DMS 273 treated with DMSO at 0.1 percent for 48 hours (cell line): ENCODE measurements at places on chromosomes 11 and 22.

GRCh38 chr11:76794371-76795289 is 11.5 kb downstream of the TSKU start:
- DNase-seq, result no peak

DNA sequence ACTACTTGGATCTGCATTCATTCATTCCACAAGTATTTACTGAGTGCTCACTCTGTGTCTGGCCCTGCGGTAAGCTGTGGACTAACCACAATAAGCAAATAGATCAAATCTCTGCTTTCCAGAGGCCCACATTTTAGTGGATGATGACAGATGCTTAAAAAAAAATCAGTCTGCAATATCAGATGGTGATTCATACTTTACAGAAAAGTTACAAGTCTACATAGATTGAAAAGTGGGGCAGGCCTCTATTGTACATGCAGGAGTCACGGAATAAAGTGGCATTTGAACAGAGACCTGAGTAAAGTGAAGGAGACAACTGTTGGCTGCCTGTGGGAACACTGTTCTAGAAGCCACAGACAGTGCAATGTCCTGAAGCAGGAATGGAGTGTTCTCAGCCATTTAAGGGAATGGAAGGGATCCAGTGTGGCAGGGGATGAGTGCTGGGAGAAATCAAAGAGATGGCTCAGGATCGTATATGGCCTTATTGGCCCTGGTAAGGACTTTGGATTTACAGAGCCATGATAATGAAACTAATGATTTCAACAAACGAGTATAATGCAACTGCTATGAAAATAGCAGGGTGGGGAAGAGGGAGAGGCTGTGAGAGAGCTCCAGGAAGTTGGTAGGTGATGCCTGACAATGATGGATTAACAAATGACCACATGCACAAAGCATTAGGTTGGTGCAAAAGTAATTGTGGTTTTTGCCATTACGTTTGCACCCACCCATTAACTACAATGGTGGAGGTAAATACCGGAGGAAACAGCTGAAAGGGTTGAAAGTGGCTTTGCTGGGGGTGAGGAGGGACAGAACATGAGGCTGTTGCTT is 31.1 kb downstream of the TMEM45B start:
- DNase-seq, result no peak

- DNase-seq, result no peak
Observed at GRCh38 chr11:3104051-3104714, 47.0 kb upstream of the CARS1 start.

DNA sequence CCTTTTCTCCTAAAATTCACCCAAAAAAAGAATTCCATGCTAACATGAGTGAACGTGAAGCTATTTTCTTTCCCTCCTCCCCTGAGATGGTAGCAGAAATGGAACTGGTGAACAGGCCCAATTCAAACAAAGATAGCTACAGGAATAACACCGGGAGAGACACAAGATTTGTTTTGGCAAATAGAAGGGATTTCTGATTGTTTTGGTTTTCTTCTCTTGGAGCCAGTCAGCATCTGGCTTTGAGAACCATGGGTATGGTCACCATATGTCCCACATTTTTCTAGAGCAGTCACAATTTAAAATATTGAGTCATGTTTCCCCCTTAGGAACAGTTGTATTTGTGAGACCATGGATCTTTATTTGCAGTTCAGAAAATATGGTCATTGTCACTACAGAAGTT is 214.1 kb downstream of the FAM76B start:
- peak; percentile 29 for DNase-seq

DNA sequence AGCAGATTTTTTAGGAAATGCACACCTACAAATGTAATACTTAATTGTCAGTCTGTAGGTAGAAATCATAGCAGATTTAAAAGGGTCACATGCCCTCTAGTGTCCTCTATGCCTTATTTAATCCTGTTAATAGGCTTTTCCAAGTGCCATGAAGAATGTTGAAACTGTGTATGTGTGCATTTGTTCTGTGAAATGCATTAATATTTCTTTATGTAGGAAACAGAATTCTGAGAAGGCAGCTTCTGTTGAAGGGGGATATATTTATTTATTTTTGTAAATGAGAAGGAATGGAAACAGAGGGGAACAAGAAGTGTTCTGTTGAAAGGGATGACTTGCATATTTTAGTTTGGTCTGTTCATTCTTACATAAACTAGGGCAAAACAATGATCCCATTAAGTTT is 51.0 kb downstream of the SVIP start:
- no peak for DNase-seq

DNA sequence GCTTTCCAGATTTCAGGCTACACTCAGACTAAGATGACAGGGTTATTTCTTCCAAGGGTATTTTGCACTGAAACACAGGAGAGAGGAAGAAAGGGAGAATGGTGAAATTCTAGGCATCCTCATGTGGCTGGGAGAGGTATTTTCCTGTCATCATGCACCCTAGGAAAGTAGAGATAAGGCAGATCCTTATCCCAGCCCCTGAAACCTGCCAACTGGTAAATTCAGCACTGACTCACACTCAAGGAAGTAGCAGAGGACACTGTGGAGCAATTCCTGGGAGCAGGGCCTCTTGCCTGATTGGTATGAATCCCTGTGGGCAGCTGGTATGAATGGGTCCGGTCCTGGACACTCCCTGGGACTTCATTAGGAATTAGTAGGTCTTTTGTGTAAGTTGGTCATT is 37.6 kb upstream of the SLC5A1 start:
- no peak for DNase-seq

DNA sequence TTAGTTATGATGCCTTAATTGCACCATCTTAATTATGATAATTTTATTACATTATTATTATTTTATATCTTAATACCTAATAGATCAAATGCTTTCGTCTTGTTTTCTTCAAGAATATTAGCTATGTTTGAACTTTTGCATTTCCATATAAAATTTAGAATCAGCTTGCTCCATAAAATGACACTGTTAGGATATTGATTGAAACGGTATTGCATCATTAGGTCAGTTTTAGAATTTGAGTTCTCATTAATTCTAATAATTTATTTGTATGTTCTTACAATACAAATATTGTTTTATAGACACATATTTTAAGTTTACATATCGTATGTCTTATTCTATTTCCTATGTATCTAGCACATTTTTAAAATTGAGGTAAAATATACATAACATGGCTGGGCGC is 6.7 kb downstream of the CFAP68 start:
- DNase-seq, result no peak

GRCh38 chr11:128291835-128292234 is 295.5 kb downstream of the ETS1 start:
- no peak for DNase-seq

GRCh38 chr11:73662445-73663157 is 16.2 kb downstream of the PLEKHB1 start:
- no peak for DNase-seq

DNA sequence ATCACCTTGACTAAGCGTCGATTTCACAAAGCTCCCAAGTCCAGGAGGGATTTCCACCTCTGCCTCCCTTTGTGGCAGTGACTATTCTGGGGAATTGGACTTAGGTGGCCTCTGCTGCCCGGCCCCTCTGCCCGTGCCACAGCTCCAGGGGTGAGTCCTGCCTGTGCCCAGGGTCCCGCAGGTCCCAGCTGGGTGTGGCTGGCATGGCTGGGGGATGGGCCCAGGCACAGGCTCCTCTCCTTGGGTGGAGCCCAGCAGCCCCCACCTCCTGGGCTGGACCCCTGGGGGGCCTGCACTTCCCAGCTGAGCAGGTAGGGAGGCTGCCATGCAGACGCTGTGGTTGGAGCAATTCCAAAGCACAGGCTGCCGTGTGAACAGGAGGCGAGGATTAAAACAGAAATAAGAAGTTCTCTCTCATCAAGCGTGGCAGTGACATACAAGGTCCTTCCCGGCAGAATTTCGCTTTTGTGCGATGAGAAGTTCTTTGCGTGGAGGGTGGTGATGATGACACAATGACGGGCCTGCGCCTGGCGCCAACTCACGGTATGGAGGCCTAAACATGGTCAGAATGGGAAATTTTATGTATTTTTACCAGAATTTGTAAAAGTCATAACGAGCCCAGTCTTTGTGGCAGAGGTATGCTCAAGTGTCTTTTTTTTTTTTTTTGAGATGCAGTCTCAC is 107.3 kb downstream of the BRD1 start:
- DNase-seq, result no peak

- DNase-seq, result no peak
Observed at GRCh38 chr22:29992341-29993275, 87.7 kb upstream of the HORMAD2 start.

DNA sequence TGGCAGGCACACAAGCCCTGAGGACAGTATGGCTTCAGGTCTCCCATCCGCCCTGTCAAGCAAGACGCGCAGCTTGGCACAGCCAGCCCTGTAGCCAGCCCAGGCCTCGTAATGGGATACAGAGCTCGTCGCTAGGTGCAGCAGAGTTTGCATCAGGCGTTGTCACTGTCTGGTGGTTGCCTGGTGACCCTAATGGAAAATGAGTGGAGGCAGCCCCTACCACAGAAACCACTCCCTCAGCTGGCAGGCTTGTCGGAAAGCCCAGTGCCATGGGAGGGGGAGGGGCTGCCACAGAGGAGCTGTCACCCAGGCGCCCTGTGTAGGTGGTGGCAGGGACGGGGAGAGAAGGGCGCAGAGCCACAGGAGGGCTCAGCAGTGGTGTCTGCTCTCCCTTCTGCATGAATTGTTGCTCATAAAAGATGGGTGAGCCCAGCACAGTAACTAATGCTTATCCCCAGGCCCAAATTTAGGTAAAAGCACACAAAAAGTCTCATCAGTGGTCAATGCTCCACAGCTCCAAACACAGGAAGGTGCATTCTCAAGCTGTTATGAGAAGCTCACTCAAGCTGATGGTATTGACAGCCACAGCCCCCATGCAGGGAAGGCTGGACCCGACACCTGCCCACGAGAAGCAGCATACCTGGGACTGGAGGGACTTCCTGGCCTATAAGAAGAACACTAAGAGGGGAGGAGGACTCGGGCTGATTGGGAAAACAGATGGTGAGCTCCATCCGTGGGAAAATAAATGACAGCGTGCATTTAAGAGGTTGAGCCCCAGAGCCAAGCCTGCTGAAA is 164.6 kb downstream of the ETS1 start:
- DNase-seq, result no peak

DNA sequence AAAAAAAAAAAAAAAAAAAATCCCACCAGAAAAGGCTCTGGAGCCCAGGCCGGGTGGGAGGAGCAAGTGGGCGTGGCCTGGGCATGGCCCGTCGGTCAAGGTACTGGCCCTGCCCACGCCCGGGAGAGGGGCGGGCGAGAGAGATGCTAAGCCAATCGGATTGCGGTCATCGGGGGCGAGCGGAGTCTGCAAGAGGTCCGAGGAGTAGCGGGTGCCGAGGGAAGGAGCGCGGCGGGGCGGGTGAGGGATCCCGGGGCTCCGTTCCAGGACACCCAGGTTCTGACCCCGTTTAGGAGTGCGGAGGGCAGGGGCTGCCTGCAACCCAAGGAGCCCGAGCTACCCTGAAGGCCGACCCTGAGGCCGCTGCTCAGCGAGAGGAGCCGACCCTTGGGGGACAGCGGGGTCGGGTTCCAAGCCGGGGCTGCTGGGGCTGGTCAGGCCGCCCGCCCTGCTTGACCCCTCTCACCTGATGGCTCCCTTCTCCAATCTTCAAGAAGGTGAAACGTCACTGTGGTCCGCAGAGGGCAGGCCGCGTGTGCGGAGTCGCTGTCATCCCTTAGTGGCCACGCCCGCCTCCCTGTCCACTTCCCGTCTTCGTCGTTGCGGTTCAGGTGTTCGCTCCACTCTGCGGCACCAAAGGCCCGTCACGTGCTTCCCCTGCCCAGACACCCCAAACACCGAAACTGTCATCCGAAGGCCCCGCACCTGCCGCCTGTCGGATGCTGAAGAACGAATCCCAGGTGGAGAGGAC is 11.1 kb upstream of the TAB1 start:
- DNase-seq, result peak; percentile 37

DNA sequence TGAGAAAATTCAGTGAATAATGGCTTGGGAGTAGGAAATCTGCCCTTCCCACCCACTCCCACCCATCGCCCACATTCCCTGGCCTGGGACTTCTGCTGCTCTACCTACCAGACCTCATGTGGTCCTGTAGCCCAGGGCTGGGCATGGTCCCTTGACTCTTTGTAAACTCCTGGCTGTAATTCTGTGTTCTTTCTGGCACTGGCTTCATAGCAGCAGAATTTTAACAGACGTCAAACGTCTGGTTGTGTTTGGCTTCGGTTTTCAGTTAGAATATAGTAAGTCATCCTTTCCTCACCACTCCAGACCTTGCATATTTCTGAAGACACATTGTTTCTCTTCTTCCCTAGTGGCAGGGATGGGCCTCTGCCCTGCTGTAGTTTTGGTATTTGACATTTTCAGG is 210.6 kb downstream of the CSNK2A3 start:
- DNase-seq, result no peak

- DNase-seq, result no peak
Observed at GRCh38 chr11:2272946-2273280, 2.5 kb upstream of the ASCL2 start.

DNA sequence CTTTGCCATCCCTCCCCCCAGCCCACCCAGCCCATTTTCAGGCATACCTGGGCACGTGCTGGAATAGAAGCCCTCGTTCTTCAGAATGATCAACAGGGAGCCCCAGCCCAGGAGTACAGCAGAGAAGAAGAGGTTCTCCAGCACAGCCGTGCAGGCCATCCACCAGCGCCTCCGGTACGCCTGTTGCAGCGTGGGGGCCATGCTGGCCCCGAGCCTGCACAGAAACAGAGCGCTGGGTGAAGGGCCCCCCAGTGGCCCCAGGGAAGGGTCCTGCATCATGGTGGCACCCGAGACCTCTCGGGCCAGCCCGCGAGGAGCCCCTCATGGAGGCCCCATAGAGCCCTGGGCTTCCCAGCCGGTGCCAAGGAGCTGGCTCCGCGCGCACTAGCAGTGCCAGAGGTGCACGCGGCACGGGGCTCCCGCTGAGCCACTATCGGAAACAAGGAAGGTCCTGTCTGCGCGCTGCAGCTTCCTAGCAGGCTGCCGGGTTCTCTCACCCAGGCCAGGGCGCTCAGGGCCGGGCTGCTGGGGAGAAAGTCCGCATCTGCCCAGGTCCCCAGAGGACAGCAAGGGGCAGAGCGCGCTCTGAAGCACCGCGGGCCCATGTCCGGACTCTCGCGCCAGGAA is 1.5 kb downstream of the SLC43A1 start:
- DNase-seq, result no peak

DNA sequence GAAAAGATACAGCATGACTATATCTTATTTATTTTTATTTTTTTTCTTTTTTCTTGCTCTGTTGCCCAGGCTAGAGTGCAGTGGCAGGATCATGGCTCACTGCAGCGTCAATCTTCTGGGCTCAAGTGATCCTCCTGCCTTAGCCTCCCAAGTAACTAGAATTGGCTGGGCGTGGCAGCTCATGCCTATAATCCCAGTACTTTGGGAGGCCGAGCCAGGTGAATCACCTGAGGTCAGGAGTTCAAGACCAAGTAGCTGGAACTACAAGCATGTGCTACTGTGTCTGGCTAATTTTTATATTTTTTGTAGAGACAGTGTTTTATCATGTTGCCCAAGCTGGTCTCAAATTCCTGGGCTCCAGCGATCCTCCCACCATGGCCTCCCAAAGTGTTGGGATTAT is 28.3 kb upstream of the CCDC134 start:
- no peak for DNase-seq

DNA sequence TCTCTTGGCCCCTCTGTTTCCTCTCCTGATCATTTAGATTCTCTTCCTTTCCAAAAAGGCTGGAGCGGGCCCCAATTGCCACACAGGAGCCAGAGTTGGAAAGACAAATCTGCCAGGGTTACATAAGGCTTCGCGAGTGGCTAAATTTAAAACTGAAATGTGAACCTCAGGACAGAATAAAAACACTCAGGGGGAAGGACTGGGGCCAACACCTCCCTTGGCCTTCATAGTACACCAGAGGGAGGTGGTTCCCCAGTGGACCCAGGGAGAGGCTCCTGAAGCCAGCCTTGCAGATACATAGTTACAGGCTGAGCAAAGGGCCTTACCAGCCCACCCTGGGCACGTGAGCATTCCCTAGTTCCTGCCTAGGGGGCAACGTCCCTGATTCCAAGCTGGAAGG is 150.1 kb downstream of the MN1 start:
- DNase-seq, result no peak
